Activated naive CD8-positive, alpha-beta T cell treated with anti-CD3 and anti-CD28 coated beads, Interleukin-2, amount 10 ng/mL, durations not matched to agents 7 days and 5 days (primary cell): ENCODE measurements at places on chromosomes 5 and 9.

DNA sequence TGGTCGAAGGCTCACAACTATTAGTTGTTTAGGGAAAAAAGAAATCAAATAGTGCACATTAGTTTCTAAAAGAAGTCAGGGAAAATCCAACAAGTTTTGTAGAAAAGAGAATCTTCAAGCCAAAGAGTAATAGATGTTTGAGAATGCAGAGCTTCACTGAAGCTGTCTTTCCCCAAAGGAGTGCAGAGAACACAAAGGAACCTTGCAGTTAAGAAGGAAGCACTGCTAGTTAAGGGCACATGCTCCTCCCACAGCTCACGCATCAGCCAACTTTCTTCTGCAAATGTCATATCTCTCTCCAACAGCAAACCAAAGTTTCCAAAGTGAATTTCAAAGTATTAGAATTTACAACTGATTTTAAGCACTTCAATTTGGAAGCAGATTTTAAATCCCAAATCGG, 116.4 kb upstream of the FST start:
- no peaks in the 10 kb centered on the region for H3K4me1 ChIP-seq
- no peak for DNase-seq
- H3K36me3 ChIP-seq, result no peaks in the 10 kb centered on the region

GRCh38 chr5:150081541-150082283, 4.6 kb downstream of the CSF1R start:
- no peak for DNase-seq
- no peaks in the 10 kb centered on the region for H3K36me3 ChIP-seq
- no peak overlapping the region for H3K4me3 ChIP-seq
- H3K27me3 ChIP-seq, result peaks cover 25% of the 10 kb centered on the region
- no peak overlapping the region for H3K27ac ChIP-seq

DNA sequence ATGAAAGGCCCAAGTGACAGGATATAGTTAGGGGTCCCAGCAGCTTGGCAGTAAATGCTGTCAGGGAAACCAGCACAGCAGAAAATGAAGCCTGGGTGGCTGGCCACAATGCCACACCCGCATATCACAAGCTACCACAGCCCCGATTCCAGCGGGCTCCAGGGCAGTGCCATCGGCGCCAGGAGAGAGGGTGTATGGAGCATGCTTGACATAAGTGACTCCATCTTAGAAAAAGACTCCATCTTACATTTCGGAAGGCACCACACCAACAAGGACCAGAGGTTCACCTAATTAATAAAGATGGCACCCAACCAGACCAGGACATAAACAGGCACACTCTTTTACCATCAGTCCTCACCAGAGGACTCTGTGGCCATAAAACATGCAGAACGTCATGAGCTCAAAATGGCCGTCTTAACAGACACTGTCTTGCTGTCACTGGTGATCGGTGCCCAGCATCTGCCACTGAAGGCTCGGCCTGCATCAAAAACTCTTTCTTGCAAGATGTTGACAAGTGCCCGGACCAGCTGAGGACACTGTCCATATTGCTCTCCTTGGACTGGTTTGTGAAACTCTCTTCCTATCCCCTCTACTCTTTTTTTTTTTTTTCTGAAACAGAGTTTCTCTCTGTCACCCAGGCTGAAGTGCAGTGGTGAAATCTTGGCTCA, 67.4 kb upstream of the SPIN1 start:
- H3K4me1 ChIP-seq, result peaks cover 30% of the 10 kb centered on the region
- no peak for DNase-seq
- peak overlapping the region; percentile 56 for H3K27ac ChIP-seq
- H3K27me3 ChIP-seq, result no peaks in the 10 kb centered on the region

DNA sequence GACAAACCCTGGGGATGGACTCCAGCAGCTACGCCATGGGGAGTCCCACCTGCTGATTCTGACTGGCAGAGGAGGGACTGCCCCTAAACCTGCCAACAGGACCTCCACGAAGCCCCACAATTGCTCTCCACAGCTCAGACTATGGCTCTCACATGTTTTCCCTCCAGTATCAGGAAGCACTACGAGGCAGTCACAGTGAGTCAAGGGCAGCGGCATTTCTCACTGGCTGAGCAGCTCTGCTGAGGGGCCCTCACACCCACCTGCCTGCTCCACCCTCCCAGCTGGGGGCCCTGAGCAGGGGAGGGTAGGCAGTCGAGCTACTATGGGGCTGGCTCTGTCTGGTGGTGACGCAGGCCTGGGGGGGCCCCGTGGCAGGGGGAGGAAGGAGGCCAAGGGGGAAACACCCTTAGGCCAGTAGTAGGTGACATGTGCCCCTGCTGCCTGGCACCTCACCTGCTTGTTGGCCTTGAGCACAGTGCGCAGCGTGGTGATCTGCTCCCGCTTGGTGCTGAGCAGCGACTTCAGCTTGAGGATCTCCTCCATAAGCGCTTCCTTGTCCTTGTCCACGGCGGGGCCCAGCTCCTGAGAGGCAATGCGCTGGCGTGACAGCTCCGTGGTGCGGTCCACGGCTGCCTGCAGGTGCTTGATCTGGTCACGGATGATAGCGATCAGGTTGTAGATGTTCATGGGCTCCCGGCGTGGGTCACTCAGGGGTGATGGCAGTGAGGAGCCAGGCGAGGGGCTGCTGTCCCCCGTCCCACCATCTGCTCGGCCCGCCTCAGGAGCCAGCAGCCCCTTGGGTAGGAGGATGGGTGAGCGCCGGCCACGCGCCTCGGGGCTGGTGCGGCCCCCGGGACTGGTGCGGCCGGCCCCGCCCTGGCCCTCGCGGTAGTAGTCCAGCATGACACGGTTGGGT, 46.3 kb downstream of the BICD2 start:
- DNase-seq, result peak; percentile 28
- peaks cover 10% of the 10 kb centered on the region for H3K36me3 ChIP-seq
- H3K27me3 ChIP-seq, result no peaks in the 10 kb centered on the region

GRCh38 chr9:134360180-134360759, 34.0 kb downstream of the RXRA start:
- no peak for DNase-seq
- no peaks in the 10 kb centered on the region for H3K27me3 ChIP-seq
- H3K4me3 ChIP-seq, result no peak overlapping the region
- H3K4me1 ChIP-seq, result no peaks in the 10 kb centered on the region

GRCh38 chr5:159961176-159962160, 45.2 kb downstream of the ADRA1B start:
- H3K27me3 ChIP-seq, result peaks cover 28% of the 10 kb centered on the region
- peaks cover 4% of the 10 kb centered on the region for H3K4me1 ChIP-seq
- no peak overlapping the region for H3K4me3 ChIP-seq
- no peak for DNase-seq
- no peak overlapping the region for H3K27ac ChIP-seq

DNA sequence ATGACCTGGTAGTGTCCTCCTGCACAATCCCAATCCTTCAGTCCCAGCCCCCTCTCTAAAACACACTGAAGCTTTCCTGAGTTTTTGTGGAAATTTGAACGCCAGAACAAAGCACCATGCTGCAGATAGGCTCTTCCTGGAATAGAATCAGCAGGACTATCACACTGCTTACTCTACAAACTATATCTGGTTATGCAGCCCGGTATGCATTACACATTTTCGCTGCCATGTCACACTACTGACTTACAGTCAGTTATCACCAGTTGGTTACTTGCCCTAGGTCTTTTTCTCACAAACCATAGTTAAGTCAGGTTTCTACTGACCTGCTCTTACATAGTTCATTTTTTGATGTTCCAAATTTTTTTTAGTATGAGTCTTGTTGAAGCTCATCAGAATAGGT, 24.9 kb downstream of the PLCXD3 start:
- no peak overlapping the region for H3K4me3 ChIP-seq
- no peaks in the 10 kb centered on the region for H3K4me1 ChIP-seq
- H3K27me3 ChIP-seq, result no peaks in the 10 kb centered on the region
- H3K36me3 ChIP-seq, result no peaks in the 10 kb centered on the region
- no peak overlapping the region for H3K27ac ChIP-seq

DNA sequence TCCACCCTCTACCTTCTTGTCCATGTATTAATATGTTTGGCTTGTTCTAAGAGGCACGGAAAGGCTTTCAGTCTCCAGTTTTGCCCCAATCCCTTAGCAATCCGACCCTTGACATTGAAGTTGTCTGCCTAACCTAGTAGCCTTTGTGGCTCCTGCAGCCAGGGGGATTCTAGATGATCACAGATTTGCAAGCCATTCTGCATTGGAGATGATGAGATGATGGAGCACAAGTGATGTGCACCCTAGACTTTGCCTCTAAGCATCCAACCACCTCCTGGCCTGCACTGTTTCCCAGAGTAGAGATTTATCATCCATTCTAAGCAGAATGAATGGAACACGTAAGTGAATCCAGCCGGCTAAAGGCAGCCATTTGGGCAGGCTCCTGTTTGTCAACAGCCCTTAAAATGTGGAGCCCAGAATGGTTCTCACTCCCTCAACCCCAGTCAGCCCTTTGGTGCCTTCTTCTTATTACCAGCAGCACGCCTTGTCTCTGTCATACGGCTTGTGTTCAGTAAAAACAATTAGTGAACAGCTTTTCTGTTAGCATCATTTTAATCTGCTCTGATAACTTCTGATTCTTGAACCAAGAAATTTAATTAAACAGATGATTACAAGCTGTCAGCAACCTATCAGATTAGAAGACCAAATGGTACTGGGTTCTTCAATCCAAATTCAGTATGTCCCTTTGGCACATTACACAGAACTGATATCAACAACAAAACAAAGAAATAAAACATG, 5.7 kb upstream of the TRAF1 start:
- peak overlapping the region; percentile 85 for H3K4me3 ChIP-seq
- peaks cover 78% of the 10 kb centered on the region for H3K4me1 ChIP-seq
- no peaks in the 10 kb centered on the region for H3K27me3 ChIP-seq
- DNase-seq, result no peak
- H3K36me3 ChIP-seq, result peaks cover 3% of the 10 kb centered on the region
- H3K27ac ChIP-seq, result peak overlapping the region; percentile 99

GRCh38 chr9:16345902-16346301, 524.6 kb downstream of the BNC2 start:
- peaks cover 3% of the 10 kb centered on the region for H3K27me3 ChIP-seq
- no peaks in the 10 kb centered on the region for H3K36me3 ChIP-seq
- H3K27ac ChIP-seq, result no peak overlapping the region
